ENCODE measurements at places on chromosomes 1 and 21. TPM values are rescaled to one million over a fixed set of nuclear protein-coding genes. Genes with fewer than 3 reads are reported as not detected.

Gene UBASH3A
- 84.2 TPM for total RNA-seq

Gene PRRX1
- not detected for total RNA-seq

Gene TRAF3IP3
- total RNA-seq = 452 TPM

Gene PEAR1
- total RNA-seq = 0.09 TPM

Gene PLPPR5
- not detected for total RNA-seq

Gene CASQ1
- 0.11 TPM for total RNA-seq

Gene AHDC1
- total RNA-seq = 21.7 TPM

Gene CR1L
- total RNA-seq = not detected

Gene WDR64
- total RNA-seq = not detected

Gene HES4
- 0.18 TPM for total RNA-seq

Gene CFHR1
- not detected for total RNA-seq

Gene NHLH1
- total RNA-seq = 0.68 TPM

Gene TRAPPC3
- total RNA-seq = 63.6 TPM

Gene CLCN6
- total RNA-seq = 13.3 TPM

Gene FABP3
- not detected for total RNA-seq

Gene TNFRSF1B
- 164 TPM for total RNA-seq

Gene KCNJ9
- total RNA-seq = not detected

Gene AMY1B
- total RNA-seq = not detected

Gene MRPL24
- total RNA-seq = 75.7 TPM

Gene CRYAA
- not detected for total RNA-seq

Data from T-helper 2 cell treated with Interferon-gamma antibody and Interleukin-4, amounts not matched to agents 100 ng/mL and 5 ng/mL, for 36 hours (primary cell).